Activated CD4-positive, alpha-beta T cell treated with anti-CD3 and anti-CD28 coated beads, Interleukin-2, amount 50 U/mL, for 16 hours (primary cell): ENCODE measurements at places on chromosomes 1 and 21.

DNA sequence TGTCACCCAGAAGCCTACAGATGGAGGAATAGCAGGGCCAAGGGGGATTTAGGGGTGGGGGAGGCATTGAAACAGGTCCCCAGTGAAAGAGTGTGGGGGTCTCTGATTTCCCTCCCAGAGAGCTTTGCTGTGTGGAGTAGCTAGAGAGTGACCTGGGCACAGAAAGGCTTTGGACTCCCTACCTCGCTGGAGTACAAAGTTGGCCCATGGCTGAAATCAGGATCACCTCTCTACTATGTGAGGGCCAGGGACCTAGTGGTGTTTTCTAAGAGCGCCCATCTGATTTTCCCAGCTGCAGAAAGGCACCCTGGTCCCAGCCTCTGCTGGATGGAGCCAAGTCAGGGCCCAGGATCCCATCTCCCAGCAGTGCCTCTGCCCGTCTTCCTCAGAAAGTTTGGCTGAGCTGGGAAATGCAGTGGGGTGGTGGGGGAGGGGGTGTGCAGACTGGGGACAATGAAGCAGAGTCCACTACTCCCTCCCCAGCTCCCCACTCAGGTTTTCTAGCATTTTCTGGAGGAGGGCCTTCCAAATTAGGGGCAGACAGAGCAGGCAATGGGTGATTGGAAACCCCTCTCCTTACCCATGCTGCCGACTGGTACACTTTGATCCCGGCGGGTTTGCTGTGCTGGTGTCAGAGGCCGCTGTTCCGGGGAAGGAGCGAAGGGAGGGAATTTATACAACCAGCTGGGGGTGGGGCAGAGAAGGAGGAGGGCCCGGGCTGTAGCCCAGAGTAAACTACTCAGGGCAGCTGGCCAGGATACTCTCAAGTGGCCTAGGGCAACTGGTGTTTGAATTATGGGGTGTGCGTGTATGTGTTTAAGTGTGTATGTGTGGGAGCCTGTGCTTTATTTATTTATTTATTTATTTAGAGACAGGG is at the start of gene SELENBP1:
TSS of gene SELENBP1 (minus strand) at position 648 of the 877 bp plus-strand sequence. CDS start at position 584, 64 bp downstream.
- no peak for DNase-seq

GRCh38 chr1:61121631-61122030 is 39.3 kb downstream of the NFIA start:
- DNase-seq: no peak

GRCh38 chr1:217770918-217771317 is 139.8 kb downstream of the SPATA17 start:
- DNase-seq: no peak

DNA sequence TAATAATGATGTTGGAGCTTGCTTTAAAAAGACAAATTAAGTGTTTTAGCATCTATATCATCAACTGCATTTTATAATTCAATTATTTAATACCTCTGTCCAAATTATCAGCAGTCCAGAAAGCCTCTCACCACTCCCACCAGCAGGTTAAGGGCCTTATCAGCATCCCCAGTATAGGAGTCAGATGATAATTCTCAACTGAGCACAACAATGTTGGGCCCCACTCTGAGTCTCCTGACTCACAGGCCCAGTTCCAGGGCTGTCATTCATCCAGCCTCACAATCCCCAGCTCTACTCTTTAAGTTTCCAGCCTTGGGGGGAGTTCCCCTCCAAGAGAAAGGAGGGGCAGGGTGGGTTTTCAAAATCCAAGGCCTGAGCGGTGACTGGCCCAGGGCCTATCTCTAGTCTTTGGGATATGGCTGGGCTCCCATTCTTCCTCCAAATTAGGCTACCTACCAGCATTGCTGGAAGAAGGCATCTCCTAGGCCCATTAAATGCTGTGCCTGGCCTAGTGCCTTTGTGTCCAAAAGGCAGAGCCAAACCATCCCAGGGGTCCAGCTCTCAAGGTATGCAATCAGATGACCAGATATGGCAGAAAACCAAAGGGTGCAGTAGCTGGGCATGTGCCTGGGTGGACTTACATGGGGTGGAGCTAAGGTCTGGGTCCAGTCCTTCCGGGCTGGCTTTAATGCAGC is 134.1 kb downstream of the GLUL start:
- no peak for DNase-seq

DNA sequence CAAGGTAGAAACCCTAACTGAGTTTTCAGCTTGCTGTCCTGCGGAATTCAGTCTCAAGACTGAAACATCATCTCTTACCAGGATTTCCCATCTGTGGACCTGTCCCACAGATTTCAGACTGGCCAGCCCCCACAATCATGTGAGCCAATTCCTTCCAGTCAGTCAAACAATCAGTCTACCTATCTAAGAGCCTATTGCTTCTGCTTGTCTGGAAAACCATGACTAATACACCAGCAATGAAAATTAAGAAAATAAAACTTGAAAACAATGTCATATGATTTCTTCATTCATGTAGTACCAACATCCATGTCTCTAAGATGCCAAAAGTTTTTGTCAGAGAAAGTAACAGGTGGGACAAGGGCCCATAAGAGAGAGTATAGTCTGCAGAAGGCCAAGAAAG is 57.6 kb upstream of the CRB1 start:
- DNase-seq: no peak

DNA sequence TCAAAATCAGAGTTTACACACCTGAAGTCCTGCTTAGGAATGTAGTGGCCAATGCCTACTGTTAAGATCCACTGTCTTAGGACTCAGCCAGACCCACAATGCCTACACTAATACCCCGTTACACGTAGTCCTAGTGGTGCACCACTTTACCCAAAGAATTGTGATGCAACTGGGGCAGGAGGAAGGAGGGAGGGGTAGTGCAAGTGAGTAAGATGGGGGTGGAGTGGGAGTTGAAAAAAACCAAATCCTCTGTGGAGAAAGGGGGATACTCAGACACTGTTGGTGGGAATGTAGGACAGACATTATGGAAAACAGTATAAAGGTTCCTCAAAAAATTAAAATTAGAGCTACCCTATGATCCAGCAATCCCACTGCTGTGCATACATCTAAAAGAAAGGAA is 19.5 kb downstream of the GLIS1 start:
- no peak for DNase-seq

GRCh38 chr1:96418969-96419368 is 302.6 kb upstream of the PTBP2 start:
- no peak for DNase-seq

- peak; percentile 89 for DNase-seq
Observed at GRCh38 chr1:10074059-10074851, 41.5 kb downstream of the UBE4B start.

DNA sequence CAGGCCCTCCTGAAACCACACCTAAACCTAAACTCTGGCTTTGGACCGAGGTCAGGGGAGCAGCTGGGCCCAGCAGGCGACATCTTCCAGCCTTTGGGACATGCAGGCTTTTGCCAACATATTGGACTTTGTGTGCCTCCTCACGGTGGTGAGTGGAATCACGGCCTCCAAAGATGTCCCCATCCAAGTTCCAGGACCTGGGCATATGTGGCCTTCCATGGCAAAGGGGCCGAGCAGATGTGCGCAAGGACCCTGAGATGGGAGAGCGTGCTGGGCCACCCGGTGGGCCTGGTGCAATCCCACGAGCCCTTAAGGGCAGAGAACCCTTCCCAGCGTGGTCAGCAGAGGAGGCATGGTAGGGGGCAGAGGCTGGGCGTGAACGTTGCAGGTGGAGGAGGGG is 160.8 kb upstream of the C1orf174 start:
- no peak for DNase-seq

GRCh38 chr1:175887981-175888428 is 144.6 kb upstream of the TNR start:
- peak; percentile 26 for DNase-seq

- DNase-seq: no peak
Observed at GRCh38 chr1:6461538-6462411, 4.2 kb downstream of the TNFRSF25 start.

DNA sequence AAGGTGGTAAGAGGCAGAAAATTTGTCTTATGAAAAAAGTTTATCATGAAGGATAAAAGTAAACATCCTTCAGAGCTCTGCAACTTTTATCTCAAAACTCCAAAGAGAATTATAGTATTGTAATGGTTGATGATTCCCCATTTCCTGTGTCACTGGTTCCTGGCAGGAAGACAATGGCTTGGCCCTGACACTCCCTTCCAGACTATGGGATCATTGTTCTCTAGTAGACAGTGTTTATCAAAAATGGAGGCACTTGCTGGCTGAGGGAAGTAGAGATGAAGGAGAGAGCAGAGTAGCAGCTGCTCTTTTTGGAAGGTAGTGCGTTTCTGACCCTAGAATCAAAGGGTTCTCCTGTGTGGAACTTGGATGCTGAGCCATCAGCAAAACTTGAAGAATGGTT is 145.9 kb upstream of the ATP1B1 start:
- no peak for DNase-seq

- no peak for DNase-seq
Observed at GRCh38 chr21:43355925-43356289, 71.0 kb downstream of the SIK1 start.

- DNase-seq: peak; percentile 70
Observed at GRCh38 chr1:213622365-213623063, 365.3 kb upstream of the PROX1 start.

- no peak for DNase-seq
Observed at GRCh38 chr1:1026599-1027413, 6.9 kb downstream of the AGRN start.

- no peak for DNase-seq
Observed at GRCh38 chr1:224109981-224110380, 3.9 kb upstream of the FBXO28 start.

GRCh38 chr1:38670544-38671122 is 188.9 kb downstream of the RRAGC start:
- no peak for DNase-seq

DNA sequence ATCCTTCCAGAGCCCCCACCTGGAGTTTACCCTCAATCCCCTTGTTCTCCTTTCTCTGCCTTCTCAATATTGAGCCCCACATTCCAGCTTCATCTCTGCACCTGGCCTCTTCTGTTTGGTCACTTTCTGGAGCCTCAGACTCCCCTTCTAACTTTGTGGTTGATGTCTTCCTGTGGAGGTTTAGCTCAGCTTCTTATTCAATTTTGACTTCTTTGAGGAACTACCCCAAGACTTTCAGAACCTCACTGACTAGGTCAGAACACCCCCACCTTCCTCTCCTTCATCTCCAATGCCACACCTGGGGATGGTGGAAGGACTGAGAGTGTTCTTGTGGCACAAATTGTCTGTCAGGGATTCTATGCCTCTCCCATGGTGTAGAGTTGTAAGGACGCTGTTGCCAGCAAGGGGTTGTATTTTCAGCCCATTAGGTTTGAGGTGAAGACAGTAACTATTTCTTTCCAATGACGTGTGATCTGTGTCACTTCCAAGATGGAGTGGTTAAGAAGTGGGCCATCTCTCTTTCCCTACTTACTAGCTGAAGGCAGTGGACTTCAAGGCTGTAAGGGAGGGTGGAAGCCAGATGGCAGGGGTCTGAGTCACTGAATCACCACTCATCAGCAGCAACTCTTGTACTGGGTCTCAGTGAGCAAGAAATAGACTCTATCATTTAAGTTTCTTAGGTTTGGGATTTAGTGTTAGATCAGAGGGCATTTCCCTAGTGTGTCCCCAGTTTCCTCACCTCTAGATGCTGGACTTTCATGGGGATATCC is 80.6 kb downstream of the PAPPA2 start:
- no peak for DNase-seq
